EH (cell line): ENCODE measurements at places on chromosomes 5 and 9.
A peak's percentile ranks its signal among the peaks of the same experiment; 100 is the strongest.

DNA sequence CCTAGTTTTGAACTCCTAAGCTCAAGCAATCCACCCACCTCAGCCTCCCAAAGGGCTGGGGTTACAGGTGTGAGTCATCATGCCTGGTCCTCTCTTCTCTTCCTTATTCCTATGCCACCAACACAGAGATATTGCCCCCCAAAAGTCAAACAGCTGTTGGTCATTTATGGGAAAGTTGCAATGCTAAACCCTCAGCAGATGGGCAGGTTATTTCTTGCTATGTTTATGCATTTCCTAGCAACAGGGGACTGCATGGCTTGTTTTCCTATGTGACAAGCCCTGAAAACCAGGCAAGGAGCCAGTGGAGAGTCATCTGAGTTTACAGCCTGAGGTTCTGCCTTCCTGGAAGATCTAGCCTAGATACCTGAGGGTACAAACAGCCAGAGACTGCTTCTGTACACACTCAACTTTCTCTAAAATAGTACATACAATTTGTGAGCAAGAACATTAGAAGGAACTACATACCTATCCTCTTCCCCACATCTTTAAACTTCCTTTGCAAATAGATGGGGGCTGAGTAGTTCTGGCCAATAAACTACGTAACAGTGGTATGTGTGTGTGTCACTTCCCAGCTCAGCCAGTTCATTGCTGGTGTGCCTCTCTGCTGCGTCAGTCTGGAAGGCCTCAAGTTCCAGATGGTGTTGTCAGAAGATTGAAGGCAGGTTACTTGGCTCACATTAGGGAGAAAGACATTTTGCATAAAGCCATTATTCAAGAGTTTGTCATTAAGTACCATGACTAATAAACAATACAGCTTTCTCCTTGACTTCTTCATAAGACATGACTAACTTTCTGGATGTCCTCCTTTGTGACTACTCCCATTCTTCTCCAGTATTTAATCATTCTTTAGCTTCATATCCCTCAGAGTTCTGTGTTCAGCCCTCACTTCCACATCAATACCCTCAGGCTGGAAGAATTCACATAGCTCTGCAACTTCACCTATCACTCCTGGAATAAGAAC is 65.3 kb downstream of the CSNK1A1 start:
- peak; percentile 100 for DNase-seq

DNA sequence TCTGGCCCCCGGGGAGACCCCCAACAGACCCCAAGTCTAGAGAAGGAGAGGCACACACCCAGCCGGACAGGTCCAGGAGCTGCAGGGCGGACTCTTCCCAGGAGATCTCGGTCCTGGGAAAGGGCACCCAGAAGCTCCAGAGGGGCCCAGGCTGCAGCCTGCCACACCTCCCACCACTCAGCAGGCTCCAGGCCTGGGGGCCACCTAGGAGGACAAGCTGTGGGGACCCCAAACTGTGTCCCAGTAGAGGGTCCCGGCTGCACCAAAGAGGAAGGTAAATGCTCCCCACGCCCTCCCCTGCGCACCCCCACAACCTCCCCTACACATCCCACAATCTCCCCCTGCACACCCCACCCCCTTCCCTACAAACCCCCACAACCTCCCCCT is 48.5 kb downstream of the PLEKHG4B start:
- no peak for DNase-seq

DNA sequence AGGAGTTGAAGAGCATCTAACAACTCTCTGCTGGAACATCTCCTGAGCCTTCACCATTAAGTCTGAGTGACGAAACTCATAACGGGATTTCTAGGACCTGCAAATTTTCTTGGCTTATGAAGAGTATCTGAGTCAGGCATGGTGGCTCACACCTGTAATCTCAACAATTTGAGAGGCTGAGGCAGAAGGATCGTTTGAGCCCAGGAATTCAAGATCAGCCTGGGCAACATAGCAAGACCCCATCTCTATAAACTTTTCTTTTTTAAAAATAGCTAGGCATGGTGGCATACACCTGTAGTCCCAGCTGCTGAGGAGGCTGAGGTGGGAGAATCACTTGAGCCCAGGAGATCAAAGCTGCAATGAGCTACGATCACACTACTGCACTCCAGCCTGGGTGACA is 48.8 kb downstream of the EPB41L4B start:
- no peak for DNase-seq

DNA sequence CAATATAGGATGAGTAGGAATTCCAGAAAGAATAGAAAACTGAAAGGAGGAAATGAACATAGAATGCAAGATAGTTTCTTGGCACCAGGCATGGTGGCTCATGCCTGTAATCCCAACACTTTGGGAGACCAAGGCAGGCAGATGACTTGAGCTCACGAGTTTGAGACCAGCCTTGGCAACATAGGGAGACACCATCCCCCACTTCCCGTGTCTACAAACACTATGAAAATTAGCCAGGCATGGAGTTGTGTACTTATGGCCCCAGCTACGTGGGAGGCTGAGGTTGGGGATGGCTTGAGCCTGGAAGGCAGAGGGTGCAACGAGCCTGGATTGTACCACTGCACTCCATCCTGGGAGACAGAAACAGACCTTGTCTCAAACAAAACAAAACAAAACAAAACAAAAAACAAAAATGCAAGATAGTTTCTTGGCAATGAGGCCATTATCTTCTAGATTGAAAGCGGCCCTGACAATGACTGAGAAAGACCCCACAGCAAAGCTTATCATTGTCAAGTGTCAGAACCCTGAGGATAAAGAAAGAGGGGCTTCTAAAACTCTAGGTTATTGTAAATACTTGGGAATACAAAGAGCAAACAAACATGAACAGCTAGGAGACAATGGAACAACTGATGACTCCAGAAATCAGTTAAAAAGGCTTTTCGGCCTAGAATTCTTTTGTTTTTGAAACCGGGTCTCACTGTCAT is 9.2 kb downstream of the SQSTM1 start:
- no peak for DNase-seq

- DNase-seq, result no peak
These were observed 2.4 kb downstream of the GLIPR2 start for GRCh38 chr9:36138901-36139300.

- no peak for DNase-seq
These were observed 336.2 kb upstream of the ZNF462 start for GRCh38 chr9:106526716-106527204.

GRCh38 chr9:134181648-134182034 is 17.3 kb upstream of the RNU6ATAC start:
- no peak for DNase-seq

GRCh38 chr9:81536242-81537025 is 152.9 kb downstream of the TLE1 start:
- DNase-seq, result no peak

GRCh38 chr5:43699910-43700309 is 96.9 kb downstream of the NNT start:
- DNase-seq, result no peak

GRCh38 chr9:4381744-4382143 is 81.9 kb upstream of the GLIS3 start:
- no peak for DNase-seq

DNA sequence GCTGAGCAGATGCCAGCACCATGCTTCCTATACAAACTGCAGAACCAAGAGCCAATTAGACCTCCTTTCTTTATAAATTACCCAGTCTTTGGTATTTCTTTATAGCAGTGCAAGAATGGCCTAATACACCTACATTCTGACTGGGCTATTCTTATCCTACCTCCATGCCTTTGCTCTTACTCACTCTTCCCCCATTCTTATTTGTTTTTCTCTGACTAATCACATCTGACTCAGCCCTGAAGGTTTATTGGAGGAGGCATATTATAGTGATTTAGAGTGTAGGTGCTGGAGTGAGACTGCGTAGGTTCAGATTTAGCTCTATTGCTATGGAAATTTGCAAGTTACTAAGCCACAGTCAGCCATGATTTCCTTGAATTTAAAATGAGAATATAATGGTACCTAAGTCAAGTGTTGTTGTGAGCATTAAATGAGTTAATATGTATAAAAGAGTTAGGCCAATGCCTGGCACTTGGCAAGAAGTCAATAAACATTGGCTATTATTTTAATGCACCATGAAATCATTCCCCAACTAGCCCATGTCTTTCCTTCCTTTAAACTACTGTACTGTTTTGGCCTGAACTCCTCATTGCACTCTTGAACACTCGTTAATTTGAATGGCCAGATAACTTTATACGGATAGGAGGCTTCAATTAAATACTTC is 531.2 kb upstream of the ZNF608 start:
- DNase-seq, result peak; percentile 83

GRCh38 chr5:179876610-179876952 is 18.0 kb upstream of the MRNIP start:
- DNase-seq, result no peak

- no peak for DNase-seq
These were observed 18.8 kb upstream of the FCN2 start for GRCh38 chr9:134861595-134862334.

GRCh38 chr5:170496662-170497028 is 7.2 kb upstream of the KCNIP1 start:
- no peak for DNase-seq

DNA sequence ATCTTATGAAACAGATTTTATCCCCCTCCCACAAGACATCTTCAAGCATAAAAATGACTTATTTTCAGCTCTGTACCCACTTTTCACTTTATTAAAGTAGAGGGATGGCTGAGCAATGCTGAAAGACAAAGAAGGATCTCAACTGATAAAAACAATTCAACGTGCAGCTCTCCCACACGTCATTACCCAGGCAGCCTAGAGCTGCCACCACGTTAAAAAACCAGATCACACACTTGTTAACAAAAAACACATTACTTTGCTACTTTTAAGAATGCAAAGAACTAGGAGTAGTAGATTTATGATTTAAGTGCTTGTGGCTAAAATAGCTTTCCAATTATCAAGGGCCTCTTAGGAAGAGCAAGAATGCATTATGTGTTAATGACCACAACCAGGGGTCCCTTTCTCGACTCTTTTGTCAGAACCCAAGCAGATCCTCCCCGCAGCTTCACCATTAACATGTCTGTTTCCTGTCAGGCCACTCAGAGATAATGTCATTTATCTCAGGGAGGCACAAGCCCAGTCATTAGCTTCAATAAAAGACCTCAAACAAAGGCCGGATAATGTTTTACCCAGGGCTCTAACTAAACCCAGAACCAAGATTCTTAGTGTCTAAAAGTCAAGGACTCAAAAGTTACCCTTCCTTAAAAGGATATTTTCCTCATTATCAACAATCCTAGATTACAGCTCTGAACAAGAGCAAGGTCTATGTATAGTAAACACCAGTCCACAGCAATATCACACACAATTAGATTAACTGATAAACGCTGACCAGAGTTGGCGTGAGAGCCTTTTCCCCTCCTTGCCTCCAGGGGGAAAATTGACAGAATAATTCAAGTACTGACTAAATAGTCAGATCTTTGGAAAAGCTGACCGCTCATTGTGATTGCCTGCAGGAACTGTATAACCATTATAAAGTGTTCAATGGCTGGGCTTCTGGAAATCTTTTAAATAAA is 7.5 kb downstream of the ZNF608 start:
- no peak for DNase-seq

GRCh38 chr5:2013301-2014057 is 130.8 kb upstream of the IRX4 start:
- no peak for DNase-seq

DNA sequence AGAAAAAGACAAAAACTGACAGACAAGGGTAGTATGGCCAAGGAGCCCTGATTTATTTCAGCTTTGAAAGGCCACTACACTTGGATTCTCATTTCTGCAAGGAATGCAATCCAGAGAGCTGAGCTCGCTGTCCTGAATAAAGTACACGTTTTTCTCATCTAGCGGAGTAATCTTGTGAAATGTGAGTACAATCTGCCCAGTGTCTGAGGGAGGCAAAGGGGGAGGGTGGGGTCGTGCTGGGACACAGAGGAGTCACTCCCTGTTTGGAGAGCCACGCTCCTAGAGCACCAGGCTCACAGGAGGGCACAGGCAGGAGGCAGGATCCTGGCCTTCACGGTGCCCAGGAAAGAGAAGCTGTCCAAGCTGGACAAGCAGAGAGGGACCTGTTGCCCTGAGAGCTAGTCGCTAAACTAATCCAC is 51.0 kb upstream of the IFNK start:
- DNase-seq, result no peak

GRCh38 chr5:36657563-36657995 is 51.2 kb downstream of the SLC1A3 start:
- DNase-seq, result peak; percentile 98

DNA sequence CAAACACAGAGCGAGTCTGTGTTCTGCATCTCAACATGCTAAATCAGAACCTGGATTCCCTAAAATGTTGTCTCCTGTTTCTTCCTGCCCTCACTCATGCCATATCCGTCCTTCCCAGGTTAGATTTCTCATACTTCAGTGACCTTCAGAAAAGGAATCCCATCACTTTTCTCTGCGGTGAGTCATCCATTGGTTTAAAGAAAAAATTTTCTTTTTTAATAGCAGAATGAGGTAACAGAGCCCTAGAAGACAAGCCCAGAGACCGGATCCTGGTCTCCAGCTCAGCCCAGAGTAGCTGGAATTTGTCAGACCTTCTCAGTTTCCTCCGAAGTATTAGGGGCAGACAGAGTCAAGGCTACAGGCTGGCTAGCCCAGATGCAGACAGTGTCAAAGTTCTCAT is 143.2 kb upstream of the DMRT1 start:
- peak; percentile 81 for DNase-seq

DNA sequence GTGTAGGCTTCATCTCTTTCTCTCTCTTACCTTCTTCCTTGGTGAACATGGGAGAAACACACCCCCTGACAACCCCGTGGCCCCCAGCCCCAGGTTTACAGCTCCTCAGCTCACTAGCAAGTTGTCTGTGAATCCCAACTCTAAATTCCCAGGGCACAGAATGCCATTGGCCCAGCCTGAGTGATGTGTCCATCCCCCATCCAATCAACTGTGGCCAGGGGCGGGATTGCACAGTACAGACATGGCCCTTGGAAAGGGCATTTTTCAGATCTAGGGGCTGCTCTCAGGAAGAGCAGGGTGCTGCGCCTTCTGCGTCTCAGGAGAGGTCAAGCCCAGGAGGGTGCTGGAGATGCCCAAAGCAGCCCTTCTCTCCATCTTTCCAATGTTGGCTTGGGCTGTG is 48.2 kb upstream of the ASS1 start:
- no peak for DNase-seq

GRCh38 chr5:138789771-138790242 is 36.6 kb downstream of the CTNNA1 start:
- peak; percentile 50 for DNase-seq

GRCh38 chr5:151132963-151133362 is 24.6 kb downstream of the ANXA6 start:
- DNase-seq, result no peak

GRCh38 chr5:108382784-108383330 is 959 bp upstream of the FBXL17 start:
- no peak for DNase-seq

GRCh38 chr9:92763721-92764380 is 782 bp downstream of the BICD2 start:
- peak; percentile 42 for DNase-seq

DNA sequence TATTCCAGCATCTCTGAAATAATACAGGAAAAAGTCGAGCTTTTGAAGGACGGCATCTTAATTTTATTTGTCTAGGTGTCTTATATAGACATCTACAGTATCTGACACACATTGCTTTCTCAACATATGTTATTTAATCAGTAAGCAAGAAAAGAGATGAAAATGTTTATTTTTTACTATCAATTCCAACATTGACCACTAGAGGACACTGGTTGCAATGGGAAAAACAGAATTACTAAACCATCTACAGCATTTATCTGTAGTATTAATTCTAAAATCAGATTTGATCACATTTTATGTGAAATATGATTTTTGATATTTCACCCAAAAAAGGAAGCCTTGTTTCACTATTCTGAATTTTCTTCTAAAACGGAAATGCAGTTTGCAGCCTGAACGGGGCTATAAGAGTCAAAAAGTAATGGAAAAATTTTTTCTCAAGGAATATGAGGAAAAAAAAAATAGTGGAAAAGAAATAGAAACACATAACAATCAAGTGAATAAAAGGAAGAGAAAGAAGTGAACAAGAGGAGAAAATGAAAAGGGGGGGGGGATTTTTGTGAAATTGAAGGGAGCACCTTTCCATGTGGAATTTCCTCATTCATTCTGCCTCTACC is 98.6 kb downstream of the OSTF1 start:
- peak; percentile 23 for DNase-seq
